ENCODE measurements at places on chromosomes 3 and 15.
A peak's percentile ranks its signal among the peaks of the same experiment; 100 is the strongest.

DNA sequence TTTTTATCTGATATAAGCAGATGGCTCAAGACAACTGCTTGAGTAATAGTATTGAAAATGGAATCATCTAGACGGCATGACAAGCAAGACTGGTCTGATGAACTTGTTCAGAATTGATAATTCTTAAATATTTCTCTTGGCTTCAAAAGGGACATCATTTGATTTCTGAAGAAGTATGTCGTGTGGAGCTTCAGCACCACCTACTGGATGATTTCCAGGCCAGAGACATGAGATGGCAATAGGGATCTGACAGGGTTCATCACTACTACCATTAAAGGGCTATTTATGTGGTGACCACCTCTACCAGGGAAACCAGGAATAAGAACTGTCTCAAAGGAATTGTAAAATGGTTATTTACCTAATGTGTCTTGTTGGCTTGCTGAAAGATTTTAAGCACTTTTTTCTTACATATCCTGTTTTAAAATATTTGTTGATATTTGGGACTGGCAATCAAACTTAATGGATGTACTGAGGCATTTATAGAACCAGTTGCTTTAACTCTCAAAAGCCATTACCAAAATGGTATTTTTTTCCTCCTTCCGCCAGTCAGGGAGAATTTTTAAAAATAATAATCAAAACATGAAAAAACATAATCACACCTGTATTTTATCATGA lies 99.5 kb upstream of the FAM98B start:
- DNase-seq = peak; percentile 73

DNA sequence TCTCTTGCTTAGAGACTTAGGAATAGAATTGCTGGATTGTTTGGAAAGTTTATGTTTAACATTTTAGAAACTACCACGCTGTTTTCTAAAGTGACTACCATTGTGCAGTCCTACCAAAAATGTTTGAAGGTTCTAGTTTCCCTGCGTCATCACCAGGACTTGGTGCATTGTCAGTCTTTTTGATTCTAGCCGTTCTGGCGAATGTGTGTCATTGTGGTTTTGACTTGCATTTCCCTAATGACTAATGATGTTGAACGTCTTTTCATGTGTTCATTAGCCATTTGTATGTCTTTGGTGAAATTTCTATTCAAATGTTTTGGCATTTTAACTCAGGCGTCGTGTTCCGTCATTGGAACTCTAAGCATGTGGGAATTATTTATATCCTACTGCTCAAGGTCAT lies 58.0 kb downstream of the CHD2 start:
- DNase-seq = peak; percentile 10

GRCh38 chr3:127410678-127411077 lies 122.8 kb upstream of the PRR20G start:
- DNase-seq = no peak

DNA sequence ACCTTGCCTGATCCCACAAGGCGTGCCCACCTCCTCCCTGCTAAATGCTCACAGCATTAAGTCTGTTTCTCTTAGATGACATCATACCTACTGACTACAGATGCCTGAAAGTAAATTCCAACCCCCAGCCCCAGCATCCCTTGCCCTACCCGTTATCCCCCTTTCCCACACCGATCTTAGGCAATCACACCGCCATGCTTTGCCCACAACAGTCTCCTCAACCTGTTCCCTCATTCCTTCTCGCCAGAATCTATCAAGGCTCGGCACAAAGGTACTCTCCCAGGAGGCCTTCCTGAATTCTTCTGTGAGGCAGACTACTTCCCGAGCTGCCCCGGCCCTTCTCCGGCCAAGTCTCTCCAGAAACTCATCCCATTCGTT lies 789 bp upstream of the SEC61A1 start:
- DNase-seq = peak; percentile 26

- DNase-seq = no peak
These were observed 1.8 kb downstream of the GPR171 start for GRCh38 chr3:151201051-151201730.

DNA sequence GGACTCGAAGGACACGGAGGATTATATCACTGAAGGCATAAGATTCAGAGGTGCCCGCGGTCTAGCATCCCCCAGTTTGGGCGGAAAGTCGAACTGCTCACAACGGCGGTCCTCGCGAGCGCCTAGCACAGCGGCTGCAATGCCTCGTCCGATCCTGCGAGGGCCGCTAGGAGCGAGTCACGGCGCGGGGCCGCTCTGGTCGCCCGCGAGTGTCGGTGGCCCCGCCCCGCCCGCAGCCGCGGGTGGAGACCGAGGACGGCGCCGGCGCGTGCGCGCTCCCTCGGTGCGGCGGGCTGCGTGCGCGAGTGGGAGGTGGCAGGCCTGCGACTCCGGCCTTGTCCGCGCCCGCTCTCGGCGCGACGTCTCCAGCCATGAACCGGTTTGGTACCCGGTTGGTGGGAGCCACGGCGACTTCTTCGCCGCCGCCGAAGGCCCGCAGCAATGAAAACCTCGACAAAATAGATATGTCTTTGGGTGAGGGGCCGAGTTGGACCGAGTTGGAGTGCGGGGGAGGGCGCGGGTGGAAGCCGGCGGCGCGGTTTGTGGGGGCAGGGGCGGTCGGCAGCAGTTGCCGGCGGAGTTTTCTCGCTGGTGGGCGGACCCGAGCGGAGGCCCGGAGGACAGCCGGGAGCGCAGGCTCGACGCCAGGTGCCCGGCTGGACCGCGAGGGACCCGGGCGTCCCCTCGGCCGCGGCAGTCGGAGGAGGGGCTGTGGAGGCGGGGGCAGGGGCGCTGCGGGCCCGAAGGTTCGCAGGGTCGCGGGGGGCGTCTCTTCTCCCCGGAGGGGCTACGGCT lies at the start of gene FYTTD1:
TSS of gene FYTTD1 (plus strand) at position 283 of the 795 bp plus-strand sequence. CDS start at position 372, 89 bp downstream.
- peak; percentile 90 for DNase-seq

DNA sequence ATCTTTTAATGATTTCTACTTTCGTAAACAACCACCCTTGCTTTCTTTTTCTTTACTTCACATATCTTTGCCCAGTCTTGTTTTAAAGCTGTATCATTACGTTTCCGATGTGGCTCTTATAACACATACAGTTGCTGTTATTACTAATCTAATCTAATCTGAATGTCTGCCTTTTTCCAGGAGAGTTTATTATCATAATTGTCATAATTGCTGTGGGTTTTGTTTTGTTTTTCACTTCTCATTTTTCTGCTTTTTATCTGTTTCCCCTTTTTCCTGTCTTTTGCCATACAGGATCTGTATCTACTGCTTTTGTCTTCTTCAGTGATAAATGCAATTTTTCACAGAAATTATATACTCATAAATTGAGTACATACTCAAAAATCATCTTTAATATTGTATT lies 24.9 kb downstream of the HACL1 start:
- DNase-seq = no peak

DNA sequence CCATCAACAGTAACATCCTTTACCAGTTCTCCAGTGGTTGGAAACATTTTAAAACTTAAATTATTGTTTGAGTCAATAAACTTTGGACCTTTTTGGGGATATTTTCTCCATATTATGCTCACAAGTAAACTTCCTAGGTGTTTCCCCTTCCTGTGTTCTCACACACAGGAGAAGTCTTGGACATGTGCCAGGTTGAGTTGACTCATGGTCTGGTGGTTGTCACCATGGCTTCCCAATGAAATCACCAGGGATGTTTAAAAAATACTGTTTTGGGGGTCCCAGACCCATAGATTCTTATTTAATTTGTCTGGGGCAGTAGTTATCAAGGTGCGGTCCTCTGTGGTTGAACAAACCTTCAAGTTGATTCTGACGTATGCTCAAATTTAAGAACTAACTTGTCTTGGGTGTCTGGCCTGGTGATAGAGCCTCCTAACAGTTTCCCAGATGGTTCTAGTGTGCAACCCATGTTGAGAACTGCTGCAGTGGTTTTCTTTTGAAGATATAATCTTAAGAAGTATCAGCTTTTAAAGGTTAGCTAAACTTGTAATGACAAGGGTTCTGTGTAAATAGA lies 291.8 kb downstream of the EDEM1 start:
- DNase-seq = no peak

All from EL (cell line).